Stimulated activated CD8-positive, alpha-beta memory T cell treated with anti-CD3 and anti-CD28 coated beads, Interleukin-2, amount 100 ng/mL, for 1 hour (primary cell): ENCODE measurements at places on chromosomes 12 and 14.

GRCh38 chr12:114847441-114848035 lies 163.6 kb upstream of the TBX3 start:
- no peak for DNase-seq

- no peak for DNase-seq
Measured at GRCh38 chr12:5254703-5255102, 177.2 kb upstream of the NTF3 start.

GRCh38 chr12:54865683-54866324 lies 11.5 kb downstream of the MUCL1 start:
- DNase-seq, result no peak

DNA sequence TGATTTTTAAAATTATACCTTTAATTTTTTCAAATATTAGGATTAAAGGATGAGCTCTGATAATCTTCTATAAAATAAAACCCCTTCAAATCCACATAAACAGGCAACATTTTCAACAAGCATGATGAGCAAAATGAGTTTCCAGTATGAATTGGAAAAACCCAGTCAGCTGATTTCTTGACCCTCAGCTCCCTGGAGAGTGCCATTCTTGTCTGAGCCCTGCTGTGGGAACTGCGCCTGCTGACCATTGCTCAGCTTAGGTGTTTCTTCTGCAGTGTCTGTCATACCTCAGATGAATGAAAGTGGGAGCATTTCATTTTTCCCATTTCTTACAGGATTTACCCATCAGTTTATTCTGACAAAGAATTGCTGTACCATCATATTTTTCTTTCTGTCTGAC lies 27.6 kb downstream of the MAPKAPK5 start:
- DNase-seq, result no peak

GRCh38 chr12:124392667-124393413 lies 97.9 kb downstream of the RFLNA start:
- DNase-seq, result no peak

- DNase-seq, result no peak
Measured at GRCh38 chr14:99784508-99784907, 8.7 kb upstream of the EML1 start.

DNA sequence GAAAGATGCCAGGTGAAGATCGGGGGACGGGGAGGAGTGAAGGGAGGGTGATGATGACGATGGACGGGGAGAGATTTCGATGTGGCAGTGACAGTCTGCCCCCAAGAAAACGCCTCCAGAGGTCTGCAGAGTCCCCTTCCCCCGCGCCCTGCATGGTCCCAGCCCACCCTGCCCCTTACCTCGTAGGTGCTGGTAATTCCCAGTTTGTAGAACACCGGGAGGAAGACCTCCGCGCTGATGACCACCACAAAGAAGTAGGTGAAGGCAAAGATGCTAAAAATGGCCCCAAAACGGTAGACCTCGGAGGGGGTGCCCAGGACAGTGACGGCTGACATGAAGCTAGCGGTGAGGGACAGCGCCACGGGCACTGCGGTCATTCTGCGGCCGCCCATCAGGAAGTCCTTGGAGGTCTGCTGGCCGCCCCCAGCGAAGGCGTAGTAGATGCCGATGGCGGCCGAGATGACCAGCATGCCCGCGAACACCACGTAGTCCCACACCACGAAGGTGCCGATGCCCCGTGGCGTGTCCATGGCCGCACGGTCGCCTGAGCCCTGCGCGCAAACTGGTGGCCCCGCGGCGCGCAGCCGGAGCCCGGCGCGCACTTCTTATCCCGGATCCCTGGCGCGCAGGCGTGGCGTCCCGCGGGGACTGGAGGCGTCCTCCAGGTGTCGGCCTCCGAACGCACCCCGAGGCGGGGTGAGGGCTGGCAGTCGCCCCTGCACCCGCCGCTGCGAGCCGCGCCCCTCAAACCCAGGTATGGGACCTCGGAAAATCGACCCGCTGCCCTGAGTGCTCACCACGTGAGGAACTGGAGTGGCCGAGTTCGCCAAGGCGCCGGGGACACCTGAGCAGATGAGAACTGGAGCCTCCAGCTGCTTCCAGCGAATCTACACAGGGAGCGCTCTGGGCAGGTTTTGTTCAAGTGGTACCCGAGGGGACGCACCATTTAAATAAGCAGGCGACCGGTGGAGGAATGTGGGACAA lies at the start of gene SLC5A8:
TSS of gene SLC5A8 (minus strand) at position 920 of the 984 bp plus-strand sequence. CDS start at position 530, 390 bp downstream.
- DNase-seq, result no peak

DNA sequence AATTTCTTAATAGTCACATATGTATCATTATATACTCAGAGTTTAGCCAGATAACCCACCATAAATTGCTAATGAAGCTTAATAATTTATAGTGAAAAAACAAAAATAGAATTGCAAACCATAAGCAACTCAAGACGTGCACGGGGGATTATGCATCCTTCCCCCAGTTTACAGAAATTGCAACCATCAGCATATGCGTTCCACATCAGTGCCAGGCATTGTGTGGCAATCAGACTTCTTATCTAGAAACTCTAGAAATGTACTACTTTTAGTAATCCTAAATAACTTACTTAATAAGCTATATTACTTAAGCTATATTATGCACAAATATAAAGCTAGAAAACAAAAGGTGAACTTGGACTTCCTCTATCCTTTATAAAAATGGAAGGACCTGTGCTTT lies 115.8 kb downstream of the CRADD start:
- no peak for DNase-seq

DNA sequence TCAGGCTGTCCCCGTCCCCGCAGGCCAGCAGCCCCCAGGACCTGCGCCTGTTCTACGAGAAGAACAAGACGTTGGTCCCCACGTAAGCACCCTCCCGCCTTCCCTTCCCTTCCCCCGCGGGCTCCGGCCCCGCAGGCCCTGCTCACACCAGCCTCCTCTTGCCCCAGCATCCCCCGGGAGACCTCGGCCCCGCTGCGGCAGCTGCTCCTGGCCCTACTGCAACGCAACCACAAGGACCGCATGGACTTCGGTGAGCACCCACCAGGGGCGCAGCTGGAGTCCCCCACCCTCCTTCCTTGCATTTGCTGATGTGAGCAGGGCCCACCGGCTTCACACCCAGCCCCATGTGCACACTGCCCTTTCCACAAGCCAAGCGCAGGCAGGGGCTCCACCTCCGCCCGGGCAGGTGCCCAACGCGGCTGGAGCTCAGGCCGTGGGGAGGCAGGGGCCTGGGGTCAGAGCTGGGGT lies 15.4 kb downstream of the ULK1 start:
- no peak for DNase-seq

GRCh38 chr14:67990576-67990975 lies 171.0 kb downstream of the RAD51B start:
- no peak for DNase-seq

GRCh38 chr12:120996133-120996746 lies 17.9 kb downstream of the HNF1A start:
- DNase-seq, result no peak

GRCh38 chr12:32609966-32610365 lies 69.1 kb upstream of the DNM1L start:
- DNase-seq, result no peak

DNA sequence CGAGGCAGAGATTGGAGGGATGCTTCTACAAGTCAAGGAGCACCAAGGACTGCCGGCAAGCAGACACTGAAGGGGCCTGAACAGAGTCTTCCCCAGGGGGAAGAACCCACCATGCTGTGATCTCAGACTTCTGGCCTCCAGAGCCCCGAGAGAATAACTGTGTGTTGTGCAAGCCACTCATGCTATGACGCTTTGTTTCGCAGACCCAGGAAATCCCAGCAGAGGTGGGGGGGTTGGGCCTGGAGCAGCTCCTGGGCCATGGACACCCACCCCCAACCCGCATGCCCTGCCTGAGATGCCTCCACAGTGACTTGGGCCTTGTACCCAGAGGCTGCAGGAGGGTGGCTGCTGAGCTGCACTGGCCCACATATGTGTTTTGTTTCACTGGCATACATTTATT lies 31.2 kb downstream of the ARL6IP4 start:
- no peak for DNase-seq

DNA sequence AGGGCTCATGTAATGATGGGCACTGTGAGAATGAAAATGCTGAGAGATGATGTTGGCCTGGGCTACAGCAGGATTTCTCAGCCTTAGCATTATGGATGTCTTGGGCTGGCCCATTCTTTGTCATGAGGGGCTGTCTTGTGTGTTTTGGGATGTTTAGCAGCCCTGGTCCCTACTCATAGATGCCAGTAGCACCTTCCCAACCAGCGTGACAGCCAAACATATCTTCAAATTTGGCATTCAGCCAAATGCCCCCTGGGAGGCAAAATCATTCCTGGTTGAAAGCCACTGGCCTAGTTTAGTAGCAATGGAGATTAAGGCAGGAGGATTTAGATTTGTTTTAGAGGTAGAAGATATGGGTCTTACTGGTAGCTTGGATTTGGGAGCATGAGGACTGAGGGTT lies 26.6 kb downstream of the UBE3B start:
- DNase-seq, result no peak

GRCh38 chr14:102196039-102196901 lies 56.6 kb downstream of the WDR20 start:
- DNase-seq, result no peak

DNA sequence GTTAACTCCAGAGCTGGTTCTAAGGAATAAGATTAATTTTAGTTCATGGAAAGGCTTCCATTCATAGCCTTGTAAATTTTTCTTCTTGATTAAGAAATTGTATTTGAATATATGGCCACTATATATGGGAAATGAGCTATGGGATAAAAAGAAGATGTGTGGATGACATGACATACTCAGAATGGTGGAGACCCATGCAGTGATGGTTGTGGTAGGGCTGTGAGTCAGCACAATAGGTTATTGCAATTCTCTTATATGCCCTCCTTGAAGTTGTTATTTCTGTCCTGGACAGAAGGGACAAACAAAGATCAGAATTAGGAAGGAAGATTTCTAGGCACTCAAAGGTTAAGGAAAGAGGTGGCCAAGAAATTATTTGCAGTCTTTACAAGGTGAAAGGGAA lies 21.5 kb downstream of the RASSF9 start:
- no peak for DNase-seq

GRCh38 chr14:99589651-99590530 lies 14.1 kb downstream of the CCDC85C start:
- no peak for DNase-seq

DNA sequence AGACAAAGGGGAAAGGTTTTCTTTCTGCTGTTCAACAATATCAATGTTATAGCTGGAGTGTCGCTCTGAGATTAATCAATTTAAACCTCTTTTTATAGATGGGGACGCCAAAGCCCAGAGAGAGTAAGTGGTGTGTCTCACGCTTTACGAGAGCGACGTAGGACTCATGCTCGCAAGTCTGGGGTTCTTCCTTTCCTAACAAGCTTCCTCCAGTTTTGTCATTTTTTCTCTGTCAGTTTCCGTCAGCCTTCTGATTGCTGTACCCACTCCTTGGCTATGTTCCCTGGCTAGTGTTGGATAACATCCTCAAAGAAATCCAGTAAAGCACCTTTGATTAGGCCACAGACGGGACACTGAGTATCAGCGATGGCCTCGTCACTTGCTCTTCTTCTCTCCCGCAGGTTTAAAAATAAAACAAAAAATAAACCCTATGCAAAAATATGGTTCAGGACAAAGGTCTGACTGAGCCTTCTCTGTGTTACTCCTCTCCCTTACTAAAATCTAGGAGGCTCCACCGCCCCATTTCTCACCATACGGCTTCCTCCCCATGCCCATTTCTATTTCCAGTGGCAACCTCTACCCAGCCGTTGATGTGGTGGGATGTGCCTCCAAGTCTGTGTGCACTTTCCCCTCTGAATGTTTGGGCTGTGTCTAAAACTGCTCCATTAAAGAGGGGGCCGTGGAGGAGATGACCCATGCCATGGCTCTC lies 172.7 kb upstream of the PARP11 start:
- no peak for DNase-seq

DNA sequence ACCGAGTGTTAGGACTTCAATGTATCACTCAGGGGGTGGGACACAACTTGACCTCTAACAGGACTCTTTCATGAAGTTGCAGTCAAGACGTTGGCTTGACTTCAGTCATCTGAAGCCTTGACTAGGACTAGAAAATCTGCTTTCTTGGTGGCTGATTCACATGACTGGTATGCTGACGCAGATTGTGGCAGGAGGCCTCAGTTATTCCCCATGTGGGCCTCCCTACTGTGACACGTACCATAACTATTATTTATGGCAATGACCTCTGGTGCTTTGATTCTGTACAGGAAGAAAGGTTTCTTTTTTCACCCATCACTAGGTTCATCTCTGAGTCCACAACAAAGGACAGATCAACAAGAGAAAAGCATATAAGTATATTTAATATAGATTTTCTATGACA lies 270.4 kb downstream of the NEDD1 start:
- no peak for DNase-seq

DNA sequence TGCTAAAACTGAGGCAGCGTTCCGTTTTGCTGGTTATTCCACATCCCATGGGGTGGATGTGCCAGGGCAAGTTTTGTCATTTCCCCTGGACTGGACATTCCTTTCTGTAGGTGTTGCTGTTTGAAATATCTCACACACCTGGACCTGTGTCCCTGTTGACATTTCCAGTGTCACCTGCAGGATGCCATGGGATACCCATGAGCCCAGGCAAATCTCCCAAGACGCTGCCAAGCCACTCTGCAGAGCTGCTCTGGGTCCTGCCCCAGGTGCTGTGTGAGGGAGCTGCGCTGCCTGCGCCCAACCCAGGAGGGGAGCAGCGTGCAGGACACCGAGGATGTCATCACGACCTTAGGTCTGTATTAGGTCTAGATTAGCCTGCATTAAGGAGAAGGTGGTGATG lies 5.2 kb upstream of the PACS2 start:
- no peak for DNase-seq

- no peak for DNase-seq
Measured at GRCh38 chr14:52918486-52918885, 32.4 kb downstream of the FERMT2 start.

DNA sequence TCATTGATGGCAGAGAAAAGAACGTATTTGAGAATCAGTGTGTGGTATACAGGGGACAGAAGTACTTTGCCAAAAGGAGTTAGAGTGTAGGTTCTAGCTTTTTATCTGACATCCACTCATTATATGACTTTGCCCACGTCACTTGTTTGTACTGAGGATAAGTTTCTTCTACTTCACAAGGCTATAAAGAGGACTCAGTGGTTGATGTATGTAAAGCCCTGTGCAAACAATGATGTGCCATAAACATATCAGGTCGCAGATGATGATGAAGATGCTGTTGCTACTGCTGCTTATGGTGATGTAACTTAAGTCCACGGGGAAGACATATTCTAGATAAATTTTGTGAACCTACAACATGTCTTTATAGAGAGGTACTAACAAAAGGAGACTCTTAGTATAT lies 66.3 kb downstream of the TRHDE start:
- DNase-seq, result no peak

- DNase-seq, result no peak
Measured at GRCh38 chr12:19498099-19498498, 58.8 kb downstream of the AEBP2 start.

DNA sequence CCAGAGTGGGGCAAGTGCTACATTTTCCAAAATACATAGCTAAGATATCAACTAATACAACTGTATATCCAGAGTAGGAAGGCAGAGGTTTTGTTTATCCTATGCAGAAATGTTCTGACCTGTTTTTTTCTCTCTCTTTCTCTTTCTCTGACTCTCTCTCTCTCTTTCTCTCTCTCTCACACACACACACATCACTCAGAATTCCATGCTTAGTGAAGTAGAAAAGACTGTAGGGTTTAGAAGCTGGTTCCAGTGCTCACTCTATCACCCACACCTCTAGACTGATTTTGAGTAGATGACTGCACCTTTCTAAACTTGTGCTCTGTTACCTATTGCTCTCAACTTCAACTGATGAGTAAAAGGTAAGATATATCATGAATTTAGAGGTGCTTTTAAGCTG lies 356.7 kb downstream of the LRIG3 start:
- no peak for DNase-seq

GRCh38 chr12:100058482-100059029 lies 73.8 kb upstream of the ANKS1B start:
- no peak for DNase-seq

GRCh38 chr14:85334316-85334715 lies 195.6 kb upstream of the FLRT2 start:
- no peak for DNase-seq

GRCh38 chr12:116194935-116195431 lies 82.5 kb downstream of the MED13L start:
- peak; percentile 18 for DNase-seq
